ENCODE measurements at places on chromosomes 5 and 9. TPM values are rescaled to one million over a fixed set of nuclear protein-coding genes. Genes with fewer than 3 reads are reported as not detected.

ZNF354C gene
- total RNA-seq: 7.7 TPM

BARX1 gene
- 0.50 TPM for total RNA-seq

ANKRD31 gene
- 0.60 TPM for total RNA-seq

NLN gene
- 24.3 TPM for total RNA-seq

SPATA31C1 gene
- total RNA-seq: not detected

C9orf50 gene
- not detected for total RNA-seq

PCDHGB4 gene
- 20.9 TPM for total RNA-seq

PLEKHG4B gene
- total RNA-seq: 4.0 TPM

PCDHB6 gene
- total RNA-seq: 1.1 TPM

PSMB7 gene
- total RNA-seq: 197 TPM

PSAT1 gene
- 186 TPM for total RNA-seq

SV2C gene
- under 0.01 TPM for total RNA-seq

PRR16 gene
- 17.3 TPM for total RNA-seq

BARHL1 gene
- not detected for total RNA-seq

ACTBL2 gene
- total RNA-seq: 0.16 TPM

CAVIN4 gene
- total RNA-seq: 1.0 TPM

RANBP3L gene
- total RNA-seq: 6.5 TPM

MARCOL gene
- total RNA-seq: not detected

STPG3 gene
- total RNA-seq: not detected

DNAJC18 gene
- total RNA-seq: 10.6 TPM

DBH gene
- not detected for total RNA-seq

CDH18 gene
- total RNA-seq: 2.7 TPM

SLC24A2 gene
- 0.08 TPM for total RNA-seq

STKLD1 gene
- total RNA-seq: 0.48 TPM

KIF20A gene
- 12.0 TPM for total RNA-seq

PTAR1 gene
- total RNA-seq: 75.1 TPM

YTHDC2 gene
- total RNA-seq: 26.3 TPM

PRDM9 gene
- 0.56 TPM for total RNA-seq

FGF10 gene
- 6.1 TPM for total RNA-seq

PCDHGB3 gene
- not detected for total RNA-seq

PDCD1LG2 gene
- not detected for total RNA-seq

FGFR4 gene
- total RNA-seq: 121 TPM

CTXN3 gene
- not detected for total RNA-seq

TAF11L6 gene
- total RNA-seq: not detected

NDUFA8 gene
- 44.4 TPM for total RNA-seq

TPPP gene
- 2.0 TPM for total RNA-seq

ACOT12 gene
- 10.2 TPM for total RNA-seq

ISCA1 gene
- total RNA-seq: 57.1 TPM

NKD2 gene
- 2.0 TPM for total RNA-seq

PCDHA1 gene
- total RNA-seq: 0.04 TPM

UNC5A gene
- total RNA-seq: 0.10 TPM

MEF2C gene
- total RNA-seq: 11.0 TPM

LRRC19 gene
- total RNA-seq: 44.6 TPM

FBP1 gene
- 24.0 TPM for total RNA-seq

SLC12A7 gene
- total RNA-seq: 19.7 TPM

LCP2 gene
- 0.80 TPM for total RNA-seq

OCLN gene
- total RNA-seq: 140 TPM

CYLC2 gene
- not detected for total RNA-seq

NUTM2F gene
- total RNA-seq: 0.87 TPM
